ENCODE measurements at places on chromosomes 11 and 22.

DNA sequence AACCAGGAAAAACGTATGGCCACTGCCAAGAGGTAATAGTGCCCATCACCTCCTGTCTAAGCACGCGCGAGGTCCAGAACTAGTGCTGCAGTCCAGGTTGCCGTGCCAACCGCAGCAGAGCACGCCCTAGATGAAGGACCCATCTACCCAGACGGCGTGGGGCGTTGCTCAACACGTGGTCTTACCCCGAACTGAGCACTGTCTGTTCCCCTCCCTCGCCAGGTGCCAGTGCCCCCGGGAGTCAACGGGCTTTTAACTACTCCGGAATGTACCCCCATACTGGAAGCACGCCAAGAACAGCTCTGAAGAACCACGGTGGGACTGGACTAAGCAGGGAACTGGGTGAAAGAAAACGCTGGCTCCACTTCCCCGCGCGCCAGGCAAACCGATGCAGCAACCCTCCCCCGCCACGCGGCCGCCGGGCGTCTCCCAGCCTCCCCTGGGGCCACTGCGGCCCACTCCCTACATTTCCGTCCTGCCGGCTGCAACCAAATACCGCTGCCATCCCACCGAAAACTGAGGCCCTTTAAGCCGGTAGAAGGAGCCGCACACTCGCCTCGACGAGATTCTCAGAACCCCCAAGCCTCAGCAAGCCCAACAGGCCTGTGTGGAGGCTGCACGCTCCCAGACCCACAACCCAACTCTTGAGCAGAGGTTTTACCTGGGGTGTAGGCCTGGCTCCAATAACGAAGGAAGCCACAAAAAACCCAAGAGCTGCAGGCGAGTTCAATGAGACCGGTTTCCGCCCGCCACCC is at the start of gene HSPA8:
Gene HSPA8, minus strand, starts transcription at position 734 of the 755 bp plus-strand sequence. CDS start 812 bp downstream, outside the sequence.
- peak; percentile 43 for DNase-seq

DNA sequence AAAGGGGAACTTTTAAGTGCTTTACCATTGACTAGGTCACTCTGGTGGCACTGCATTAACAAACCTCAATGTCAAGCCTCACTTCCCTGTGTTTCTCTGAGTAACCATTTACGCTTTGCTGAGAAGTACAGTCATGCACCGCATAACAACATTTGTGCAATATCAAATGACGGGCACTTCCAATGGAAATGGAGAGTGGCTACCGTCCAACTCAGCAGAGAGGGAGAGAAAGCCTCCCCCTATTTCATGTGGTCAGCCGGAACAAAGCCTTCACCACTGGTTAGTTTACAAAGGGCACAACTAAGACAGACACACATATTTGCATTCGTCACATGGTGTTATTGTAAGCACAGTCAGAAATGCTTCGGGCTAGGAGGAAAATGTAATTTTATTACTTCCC is 117.3 kb downstream of the RASSF10 start:
- no peak for DNase-seq

GRCh38 chr11:61058583-61059259 is 43.6 kb upstream of the CD5 start:
- no peak for DNase-seq

GRCh38 chr11:116939499-116939898 is 102.1 kb upstream of the APOA1 start:
- no peak for DNase-seq

DNA sequence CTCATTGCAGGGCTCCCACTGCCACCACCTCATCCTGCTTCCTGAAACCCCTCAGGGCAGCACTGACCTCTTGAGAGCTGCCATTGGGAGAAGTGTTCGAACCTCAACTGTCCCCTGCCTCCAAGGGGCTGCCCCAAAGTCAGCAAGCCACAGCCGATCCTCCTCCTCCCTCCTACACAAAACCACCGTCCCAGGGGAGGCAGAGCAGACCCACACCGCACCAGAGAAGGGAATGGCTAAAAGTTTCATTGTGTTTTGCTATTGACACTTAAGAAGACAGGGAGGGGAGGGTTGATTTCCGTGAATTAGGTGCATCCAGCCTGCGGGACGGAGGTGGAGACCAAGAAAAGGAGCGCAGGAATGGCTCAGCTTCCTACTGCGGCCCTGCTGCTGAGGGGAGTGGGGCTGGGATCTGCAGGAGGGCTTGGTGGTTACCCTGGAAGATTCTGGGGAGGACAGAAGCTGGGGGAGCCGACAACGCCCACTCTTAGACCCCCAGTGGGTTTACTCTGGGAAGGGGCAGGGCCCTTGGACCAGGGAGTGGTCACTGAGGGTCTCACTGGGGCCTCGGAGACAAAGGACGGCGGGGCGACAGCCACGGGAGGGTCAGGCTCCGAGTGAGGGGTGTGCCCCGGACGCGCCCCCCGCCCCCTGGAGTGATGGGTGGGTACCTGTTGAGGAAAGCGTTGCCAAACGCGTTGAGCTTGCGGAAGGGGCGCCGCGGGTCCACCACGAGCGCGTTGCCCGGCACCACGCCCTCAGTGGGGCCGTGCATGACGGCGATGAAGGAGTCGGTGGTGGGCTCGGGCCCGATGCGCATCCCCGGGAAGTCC is 815 bp downstream of the EHD1 start:
- DNase-seq = peak; percentile 87

Measured in stimulated activated naive B cell treated with anti-CD40 and anti-IgM and Interleukin-4, amounts not matched to agents 10 μg/mL and 1 μg/mL and 100 μg/mL, for 72 hours (primary cell).